T-helper 9 cell (primary cell): ENCODE measurements at places on chromosomes 2 and 18.

GRCh38 chr2:181468811-181469210, 11.6 kb downstream of the ITGA4 start:
- no peak for DNase-seq

DNA sequence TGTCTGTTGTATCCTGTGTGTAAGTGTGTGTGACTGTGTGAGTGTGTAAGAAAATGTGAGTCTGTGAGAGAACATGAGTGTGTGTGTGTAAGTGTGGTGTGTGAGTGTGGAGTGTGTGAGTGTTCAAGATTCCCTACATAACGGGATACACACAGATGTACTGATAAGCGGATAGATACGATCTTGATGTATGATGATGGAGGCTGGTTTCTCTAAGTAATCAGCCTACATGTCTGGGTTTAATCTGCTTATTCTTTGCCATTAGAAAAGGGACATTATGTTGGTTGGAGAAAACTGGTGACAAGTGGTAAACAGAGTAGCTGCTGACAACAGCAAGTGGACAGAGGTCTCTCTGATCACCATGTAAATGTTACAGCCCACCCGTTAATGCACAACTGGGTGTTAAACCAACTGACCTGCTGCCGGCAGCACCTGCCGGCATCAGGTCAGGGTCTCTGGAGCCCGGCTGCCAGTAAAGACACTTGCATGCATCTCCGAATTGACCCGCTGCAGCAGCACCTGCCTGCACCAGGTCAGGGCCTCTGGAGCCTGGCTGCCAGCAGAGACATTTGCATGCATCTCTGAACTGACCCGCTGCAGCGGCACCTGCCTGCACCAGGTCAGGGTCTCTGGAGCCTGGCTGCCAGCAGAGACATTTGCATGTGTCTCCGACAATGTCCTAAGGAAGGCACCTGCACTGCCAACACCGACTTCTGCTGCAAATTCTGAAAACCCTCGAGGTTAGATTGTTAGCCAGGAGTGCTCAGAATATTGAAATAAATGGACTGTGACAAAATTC, 87.5 kb downstream of the MBP start:
- no peak for DNase-seq

DNA sequence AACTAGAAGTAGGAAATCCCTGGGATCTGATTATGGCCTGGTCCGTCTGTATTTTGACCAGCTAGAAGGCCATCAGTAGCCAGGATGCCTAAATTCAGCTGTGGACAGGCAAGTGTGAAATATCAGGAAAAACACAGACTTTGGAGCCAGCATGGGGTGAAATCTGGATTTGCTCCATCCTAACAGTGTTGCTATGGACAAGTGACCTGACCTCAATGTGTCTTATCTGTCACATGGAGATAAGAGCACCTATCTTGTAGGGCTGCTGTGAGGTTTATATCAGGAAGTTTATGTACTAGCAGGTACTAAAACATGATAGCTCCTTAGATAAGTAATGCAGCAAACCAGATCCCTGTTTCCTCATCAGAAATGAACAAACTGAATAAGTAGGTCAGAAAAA, 460.4 kb downstream of the STK39 start:
- DNase-seq = no peak

- DNase-seq = peak; percentile 73
Observed at GRCh38 chr2:98444436-98445176, at the start of gene INPP4A. Gene INPP4A (plus strand): TSS chr2:98444858. CDS start chr2:98520049, 75,191 bp downstream.

DNA sequence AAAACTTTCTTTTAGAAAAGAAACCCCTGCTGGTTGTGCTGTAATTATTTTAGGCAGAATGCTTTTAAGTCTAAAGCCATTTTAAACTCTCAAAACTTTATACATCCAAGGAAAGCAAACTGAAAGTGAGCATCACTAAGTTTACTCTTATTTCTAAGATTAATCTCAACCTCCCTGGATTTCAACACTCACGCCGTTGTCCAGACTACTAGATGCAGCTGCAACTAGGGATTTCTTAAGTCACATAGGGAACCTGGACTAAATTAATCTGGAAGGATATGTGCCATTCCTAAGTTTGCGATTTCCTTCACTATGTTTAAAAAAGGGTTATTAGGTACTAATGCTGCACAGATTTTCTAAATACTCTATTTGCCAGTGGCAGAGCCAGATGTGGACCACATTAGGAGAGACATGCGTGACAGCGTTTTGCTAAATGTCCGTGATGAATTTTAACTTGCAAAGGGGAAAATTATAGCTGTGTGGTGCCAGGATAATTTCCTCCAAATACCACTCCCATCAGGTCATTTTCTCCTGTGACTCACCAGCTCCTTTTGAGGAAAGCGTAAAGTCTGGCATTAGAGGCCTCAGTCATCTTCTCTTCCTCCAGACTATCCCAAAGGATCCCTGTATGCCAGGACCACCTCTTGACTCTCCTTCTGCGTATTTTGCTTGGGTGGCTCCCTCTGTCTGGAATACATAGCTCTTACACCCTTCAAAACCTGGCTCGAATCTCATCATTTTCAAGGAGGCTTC, 143.7 kb downstream of the ATL2 start:
- no peak for DNase-seq

DNA sequence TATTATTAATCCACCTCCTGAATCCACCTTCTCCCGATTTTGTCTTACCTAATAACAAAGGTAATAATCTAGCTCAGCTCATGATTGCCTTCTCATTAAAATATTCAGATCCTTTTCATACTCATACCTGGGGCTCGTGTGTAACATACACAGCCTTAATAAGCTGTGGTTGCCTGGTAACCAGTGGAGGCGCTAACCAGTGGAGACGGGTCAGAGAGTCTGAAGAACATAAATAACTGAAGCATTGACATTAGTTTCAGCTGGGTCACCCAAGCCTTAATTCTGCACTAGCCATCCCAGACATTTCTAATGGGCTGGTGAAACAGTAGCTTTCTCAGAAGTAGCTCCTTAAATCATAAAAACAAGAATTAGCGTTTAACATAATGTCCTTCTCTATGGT, 14.8 kb upstream of the DTNA start:
- DNase-seq = no peak

- no peak for DNase-seq
Observed at GRCh38 chr2:74984947-74985637, 26.6 kb downstream of the POLE4 start.

DNA sequence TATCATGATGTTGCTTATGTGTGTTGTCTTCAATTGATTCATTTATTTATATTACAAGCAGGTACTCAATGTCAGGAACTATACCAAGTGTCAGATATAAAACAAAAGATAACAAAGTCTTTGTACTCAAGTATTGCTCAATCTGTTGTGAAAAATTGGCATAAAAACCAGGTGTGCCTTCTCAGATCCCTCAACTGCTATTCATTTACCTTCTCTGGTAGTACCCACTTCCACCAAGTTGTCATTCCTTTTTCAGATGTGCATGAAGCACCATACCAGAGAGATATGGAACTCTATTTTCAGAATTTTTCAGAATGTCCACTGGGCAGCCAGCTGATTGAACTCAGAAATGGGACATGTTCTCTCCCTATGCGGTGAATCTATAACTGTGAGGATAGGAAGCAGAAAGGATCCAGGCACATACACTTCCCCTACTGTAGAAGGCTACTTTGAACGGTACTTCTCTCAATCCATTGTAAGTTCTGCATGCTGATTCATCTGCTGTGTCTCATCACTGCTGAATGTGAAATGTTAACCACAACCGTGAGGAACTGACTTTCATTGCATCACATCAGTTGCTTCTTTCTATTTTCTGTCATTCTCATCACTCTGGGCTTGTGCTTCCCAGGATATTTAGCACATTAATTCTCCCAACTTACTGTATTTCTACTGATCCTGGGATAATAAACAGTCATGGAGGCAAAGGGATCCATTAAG, 1621.3 kb downstream of the SUCLG1 start:
- no peak for DNase-seq

DNA sequence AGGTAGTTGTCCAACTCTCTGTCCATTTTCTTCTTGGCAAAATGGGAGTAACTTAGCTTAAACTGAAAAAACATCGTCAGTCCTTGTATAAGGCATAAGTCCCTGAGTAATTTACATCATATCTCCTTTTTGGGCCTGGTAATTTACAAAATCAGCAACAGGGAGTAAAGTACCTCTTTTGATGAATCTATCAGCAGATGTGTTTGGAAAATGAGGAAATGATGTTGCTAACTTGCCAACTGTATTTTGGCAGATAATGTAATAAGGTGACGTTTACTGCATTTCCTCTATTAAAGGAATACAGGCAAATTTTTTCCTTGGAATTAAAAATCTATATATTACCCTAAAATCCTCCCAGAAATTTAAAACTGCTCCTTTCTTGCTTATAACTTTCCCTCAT, 29.2 kb downstream of the ANKRD44 start:
- DNase-seq = no peak

GRCh38 chr2:144460727-144461307, 59.1 kb downstream of the ZEB2 start:
- DNase-seq = no peak

DNA sequence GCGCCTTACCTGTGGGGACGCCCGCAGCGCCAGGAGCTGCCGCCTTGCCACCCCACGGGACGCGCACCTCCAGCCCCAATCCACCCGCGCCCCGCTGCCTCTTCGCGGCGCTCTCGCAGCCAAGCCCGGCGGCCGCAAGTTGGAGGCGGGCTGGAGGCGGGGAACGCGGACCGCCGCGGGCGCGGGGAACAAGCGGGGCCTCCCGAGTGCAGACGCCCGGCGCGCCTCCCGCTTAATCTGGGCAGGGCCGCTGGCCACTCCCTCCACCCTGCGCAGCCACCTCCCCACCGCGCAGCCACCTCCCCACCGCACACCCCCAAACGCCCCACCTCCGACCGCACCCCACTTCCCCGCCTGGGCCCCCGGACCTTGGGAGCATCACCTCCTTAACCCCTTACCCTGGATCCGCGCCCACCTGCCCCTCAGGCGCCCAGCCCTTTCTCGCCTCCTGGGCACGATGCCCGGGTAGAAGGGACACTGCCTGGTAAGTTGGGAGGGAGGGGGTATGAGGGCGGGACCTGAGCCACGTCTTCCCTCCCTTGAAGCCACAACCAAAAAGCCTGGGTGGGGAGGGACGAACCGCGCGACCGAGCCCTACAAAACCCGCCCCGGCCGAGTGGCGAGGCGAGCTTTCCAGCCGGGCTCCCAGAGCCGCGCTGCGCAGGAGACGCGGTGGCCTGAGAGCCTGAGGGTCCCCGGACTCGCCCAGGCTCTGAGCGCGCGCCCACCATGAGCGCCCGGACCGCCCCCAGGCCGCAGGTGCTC, at the start of the genes COL4A3 and COL4A4:
TSS of gene COL4A3 (plus strand) at position 627 of the 765 bp plus-strand sequence. CDS start at position 730, 103 bp downstream.
TSS of gene COL4A4 (minus strand) at position 208 of the 765 bp plus-strand sequence. CDS start 16,722 bp downstream, outside the sequence.
- DNase-seq = no peak

DNA sequence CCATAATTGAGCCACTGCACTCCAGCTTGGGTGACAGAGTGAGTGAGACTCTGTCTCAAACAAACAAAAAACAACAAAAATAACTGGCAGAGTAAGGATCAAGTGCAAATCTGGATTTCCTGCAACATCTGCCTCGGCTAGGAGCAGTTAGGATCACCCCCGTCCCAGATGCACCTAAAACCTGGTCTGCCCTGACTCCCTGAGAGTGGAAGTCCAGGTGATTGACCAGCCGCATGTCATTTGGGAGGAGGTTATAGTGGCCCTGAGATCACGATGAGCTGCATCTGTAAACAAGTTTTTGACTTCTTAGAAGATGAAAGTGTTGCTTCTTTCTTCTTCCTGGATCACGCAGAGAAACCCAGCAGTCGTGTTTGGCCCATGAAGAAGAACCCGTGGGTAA, 5.0 kb upstream of the ESPNL start:
- DNase-seq = no peak

GRCh38 chr2:118604371-118604770, 243.1 kb downstream of the EN1 start:
- no peak for DNase-seq

DNA sequence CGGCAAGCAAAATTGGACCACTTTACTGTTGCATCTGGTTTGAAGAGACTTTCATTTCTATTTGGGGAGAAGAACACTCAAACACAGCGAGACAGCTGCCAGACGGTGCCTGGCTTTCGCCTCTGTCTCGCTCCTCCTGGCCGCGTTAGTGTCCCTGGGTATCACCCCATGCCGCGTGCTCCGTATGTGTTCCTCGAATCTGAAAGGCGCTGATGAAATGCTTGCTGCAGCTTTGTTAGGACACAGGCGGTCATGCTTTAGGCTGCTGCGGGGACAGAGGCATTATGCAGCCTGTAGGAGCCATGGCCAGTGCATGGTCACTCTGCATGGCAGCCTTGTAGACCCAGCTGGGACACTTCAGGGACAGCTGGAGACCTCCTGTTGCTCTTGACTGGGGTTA, 53.9 kb downstream of the LDLRAD4 start:
- DNase-seq = no peak
